ENCODE measurements at places on chromosomes 5 and 9.

DNA sequence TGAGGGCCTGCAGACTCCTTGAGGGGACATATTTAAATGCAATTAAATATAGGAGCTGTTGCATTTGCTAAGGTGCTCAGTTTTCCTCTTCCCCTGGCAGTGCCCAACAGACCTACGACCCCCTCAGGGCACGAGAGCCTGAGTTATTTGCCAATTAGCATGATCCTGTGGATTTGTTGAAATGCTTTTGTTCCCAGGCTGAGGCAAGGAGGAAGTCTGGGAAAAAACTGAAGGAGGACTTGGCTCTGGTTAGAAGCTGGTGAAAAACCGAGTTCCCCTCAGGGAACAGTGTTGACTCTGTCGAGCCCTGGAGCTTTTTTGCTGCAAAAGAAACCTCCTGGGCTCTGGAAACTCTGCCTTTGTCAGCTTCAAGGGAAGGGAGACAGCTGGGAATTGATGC lies 103.6 kb upstream of the SHB start:
- DNase-seq, result no peak

- DNase-seq, result no peak
These were observed 46.7 kb downstream of the FNBP1 start for GRCh38 chr9:129996161-129996830.

- DNase-seq, result no peak
These were observed 146.4 kb upstream of the FGF10 start for GRCh38 chr5:44535621-44536020.

GRCh38 chr5:165015126-165015525 lies 1509.7 kb downstream of the MAT2B start:
- DNase-seq, result no peak

DNA sequence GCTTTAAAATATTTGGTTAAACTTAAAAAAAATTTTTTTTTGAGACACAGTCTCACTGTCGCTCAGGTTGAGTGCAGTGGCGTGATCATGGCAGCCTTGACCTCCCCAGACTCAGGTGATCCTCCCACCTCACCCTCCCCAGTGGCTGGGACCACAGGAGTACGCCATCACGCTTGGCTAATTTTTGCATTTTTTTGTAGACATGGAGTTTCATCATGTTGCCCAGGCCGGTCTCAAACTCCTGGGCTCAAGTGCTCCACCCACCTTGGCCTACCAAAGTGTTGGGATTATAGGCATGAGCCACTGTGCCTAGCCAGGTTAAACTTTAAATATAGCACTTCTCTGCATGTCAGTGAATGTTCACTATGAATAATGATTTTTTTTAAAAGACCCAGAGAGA lies 224.5 kb upstream of the RFX3 start:
- no peak for DNase-seq

DNA sequence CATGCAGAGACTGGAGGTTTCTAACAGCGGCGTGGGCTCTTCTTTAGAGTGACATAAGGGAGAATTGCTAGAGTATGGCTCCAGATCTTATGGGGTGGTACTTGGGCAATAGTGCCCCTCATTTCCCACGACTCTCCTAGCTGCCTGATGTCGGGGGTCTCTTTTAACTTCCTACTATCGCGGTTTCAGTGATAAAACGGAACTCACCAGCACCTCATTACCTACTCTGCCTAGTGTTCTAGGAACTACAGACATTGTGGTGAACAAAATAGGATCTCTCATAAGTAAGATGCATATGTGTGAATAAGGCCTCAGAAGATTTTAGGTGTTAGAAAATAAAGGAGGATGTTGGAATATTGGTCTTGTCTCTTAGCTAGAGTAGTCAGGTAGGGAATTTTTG lies 1.1 kb downstream of the ICE1 start:
- no peak for DNase-seq

DNA sequence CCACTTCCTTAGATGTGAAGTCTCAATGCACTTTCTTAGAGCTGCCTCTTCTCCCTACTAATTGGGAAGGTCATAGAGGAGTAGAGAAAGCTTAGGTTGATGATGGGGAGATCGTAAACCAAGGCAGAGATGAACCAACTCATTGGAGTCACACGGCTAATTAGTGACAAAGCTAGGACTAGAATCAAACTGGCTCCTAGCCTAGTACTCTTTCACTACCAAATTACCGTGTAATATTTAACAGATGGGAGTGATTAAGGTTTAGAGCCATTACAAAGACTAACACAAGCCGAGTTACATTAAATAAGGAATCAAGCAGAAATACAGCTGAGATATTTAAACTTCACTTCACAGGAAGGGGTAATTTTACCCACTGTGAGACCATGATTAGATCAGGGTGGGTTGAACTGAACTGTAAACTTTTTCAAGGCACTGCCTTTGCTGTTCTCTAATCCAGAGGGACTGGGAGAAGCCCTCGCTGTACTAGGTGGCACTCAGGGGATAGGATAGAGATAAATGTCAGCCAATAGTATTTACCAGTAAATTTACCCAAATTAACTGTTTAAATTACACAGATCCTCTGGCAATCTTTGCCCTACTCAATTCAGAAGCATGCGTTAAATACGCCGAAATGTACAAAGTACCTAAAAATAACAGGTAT lies 166.4 kb upstream of the PIK3R1 start:
- DNase-seq, result no peak

DNA sequence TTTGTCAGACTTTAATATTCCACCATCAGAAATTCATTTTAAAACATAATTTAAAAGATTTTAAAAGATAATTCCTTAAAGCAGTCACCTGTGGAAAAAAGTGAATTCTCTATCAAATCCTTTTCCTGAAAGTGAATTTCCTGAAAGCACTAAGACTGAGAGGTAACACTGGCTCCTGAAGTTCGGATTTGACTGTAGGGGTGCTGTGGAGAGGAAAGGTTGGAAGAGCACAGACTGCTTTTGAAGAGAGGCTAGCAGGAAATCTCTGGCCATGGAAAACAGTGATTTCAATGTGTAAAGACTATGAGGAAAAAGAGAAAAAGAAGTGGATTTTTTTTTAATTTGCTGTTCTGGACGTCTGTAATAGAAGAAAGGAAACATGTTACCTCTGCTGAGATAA lies 35.7 kb upstream of the TMEM161B start:
- no peak for DNase-seq

DNA sequence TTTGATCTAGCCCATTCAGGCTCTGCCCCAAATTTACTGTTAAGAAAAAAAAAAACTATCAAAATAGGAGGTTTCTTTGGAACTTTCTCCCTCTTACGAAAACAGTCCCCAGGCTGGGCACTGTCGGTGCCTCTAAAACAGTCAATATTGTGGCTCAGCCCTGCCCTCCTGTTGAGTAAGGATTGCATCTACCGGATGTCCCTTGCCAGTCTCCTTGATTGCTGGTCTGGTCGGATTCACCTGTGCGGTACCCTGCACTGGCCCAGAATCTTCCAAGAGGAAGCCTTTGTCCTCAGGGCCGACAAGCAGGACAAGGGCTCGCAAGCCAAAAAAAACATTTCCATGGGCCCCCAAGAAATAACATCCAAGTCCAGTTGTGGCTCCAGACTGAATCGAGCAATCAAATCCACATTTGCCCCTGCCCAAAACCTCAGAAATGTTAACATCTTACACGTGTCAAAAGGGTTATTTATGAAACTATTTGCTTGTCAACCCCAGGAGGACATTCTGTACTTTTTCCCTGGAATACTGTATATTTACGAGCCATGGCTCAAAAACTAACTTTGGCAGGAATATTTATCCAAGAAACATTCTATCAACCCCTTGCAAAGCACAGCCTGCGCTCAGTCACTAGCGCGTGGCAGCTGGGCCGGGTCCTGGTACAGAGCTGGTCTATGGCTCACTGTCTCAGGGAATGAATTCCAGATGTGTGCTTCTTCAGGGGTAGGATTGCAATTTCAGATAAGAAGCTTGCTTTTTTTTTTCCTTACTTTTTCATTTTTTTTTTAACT lies 129.2 kb upstream of the ADRA1B start:
- DNase-seq, result no peak

GRCh38 chr9:23824830-23825591 lies 1.0 kb downstream of the ELAVL2 start:
- DNase-seq, result no peak

- no peak for DNase-seq
These were observed 206.2 kb downstream of the CEMIP2 start for GRCh38 chr9:71562140-71562539.

- DNase-seq, result no peak
These were observed at the start of gene BRINP1 for GRCh38 chr9:119368681-119369581. TSS of gene BRINP1 (minus strand) at chr9:119369435. CDS start at chr9:119313355, 56,080 bp downstream.

GRCh38 chr5:74206579-74207550 lies 433.7 kb downstream of the ENC1 start:
- no peak for DNase-seq

GRCh38 chr5:138461343-138462125 lies 3.7 kb upstream of the EGR1 start:
- DNase-seq, result no peak

DNA sequence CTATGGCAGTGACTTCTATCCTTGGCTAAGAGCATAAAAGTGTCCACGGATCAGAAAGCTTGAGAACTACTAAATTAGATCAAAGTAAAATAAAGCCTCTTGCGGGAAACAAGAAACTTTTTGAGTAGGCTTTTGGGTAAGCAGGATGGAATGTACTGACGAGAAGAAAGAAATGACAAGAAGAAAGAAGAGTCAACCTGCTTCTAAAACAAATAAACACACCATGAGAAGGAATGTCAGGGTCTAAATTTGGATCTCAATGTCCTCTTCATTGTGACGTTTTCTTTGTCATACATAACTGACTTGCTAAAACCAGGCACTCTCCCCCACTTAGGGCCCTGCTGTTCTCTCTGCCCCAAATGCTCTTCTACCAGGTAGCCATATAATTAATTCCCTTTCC lies 290.1 kb upstream of the PTGER4 start:
- no peak for DNase-seq

DNA sequence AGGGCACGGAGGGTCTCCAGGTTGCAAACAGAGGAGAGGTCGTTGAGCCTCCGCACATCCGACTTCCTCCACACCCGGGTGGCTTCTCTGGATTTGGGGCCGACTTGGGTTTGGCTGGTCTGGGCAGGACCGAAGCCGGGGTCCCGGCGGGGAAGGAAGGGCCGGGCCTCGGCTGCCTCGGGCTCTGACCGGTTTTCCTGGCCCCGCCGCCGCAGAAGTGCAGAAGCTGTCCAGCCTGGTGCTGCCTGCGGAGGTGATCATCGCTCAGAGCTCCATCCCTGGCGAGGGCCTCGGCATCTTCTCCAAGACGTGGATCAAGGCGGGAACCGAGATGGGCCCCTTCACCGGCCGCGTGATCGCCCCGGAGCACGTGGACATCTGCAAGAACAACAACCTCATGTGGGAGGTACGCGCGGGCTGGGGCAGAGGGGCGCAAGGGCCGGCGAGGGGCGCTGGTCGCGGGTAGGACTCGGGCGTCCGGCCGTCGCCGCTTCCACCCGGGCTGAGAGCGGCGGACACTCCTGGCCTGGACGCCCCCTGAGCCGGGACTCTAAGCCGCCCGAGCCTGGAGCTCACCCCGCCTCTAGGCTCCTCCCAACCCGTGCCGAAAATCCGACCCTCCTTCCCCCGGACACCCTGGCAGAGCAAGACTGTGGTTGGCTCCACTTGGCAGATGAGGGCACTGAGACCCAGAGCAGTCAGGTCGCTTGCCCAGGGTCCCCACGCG lies 2.2 kb downstream of the PRDM12 start:
- no peak for DNase-seq

- DNase-seq, result no peak
These were observed 82.6 kb upstream of the COL5A1 start for GRCh38 chr9:134559013-134559412.

GRCh38 chr5:25701936-25702335 lies 1057.2 kb upstream of the CDH10 start:
- no peak for DNase-seq

- no peak for DNase-seq
These were observed 10.3 kb upstream of the IL3 start for GRCh38 chr5:132050136-132050535.

DNA sequence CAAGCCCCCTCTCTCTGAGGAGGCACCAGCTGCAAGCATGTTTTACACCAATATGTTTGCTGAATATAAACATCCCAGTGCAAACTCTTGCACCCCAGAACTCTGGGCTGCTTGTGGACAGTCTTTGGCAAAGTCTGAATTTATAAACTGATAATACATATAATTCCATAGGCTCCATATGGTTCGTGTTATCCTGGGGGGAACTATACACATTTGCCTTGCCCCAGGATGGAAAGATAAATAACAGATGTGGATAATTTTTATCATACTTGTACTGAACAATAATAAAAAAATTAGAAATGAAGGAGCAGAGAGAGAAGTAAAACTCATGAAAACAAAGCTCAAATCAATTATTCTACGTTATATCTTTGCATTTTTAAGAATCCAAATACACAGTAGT lies 50.6 kb upstream of the GAS1 start:
- no peak for DNase-seq

DNA sequence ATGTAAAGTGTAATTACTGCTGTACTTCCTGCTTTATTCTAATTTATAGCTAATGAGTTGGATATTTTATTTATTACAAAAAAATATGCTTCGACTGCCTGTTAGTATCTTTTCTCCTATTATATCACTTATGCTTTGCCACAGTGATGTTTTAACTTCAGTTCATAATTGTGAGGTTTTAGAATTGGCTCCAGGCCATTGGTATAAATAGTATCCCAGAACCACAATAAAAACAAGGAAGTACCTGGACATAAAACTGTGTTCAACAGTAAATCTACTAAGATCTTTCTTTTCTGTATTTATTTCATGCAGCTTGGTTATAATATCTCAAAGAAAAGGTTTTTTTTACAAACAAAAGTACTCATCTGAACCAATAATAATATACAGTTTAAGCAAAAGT lies 354.3 kb upstream of the CDH9 start:
- DNase-seq, result no peak

DNA sequence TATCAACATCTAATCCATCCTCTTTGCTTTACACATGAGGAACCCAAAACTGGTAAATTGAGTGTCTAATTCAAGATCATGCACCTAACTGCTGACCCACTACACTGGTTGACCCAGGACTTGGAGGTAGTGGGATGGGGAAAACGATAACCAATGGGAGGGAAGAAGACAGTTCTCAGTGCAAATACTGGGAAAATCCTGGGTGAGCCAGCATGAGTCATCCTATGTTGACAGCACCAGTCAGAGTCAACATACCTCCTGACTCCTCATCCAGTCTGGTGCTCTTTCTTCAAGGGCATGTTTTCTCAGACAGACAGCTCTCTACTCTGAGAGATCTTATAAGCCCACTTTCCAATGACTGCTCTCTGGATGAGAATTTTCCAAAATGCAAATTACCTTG lies 232.8 kb upstream of the PTGER4 start:
- DNase-seq, result no peak

GRCh38 chr9:81073821-81074220 lies 615.5 kb downstream of the TLE1 start:
- DNase-seq, result no peak

DNA sequence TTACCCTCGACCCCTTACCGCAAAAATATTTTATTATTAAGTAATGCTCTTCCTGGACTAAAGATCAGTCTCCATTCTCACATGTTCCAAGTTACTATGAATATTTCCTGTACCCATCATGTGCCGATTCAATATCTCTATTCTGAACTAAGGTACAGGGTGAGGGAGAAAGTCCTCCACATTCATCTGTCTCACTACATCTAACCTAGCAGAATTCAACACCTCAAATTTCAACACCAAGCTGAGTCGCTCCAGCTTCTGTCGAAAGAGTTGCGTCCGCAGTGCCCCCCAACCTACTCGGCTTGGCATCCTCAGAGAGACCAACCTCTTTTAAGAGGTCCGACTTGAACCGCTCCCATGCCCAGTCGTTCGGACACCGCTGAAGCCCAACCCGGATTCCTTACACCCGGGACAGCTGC lies 1.0 kb downstream of the CERT1 start:
- DNase-seq, result no peak
